ENCODE measurements at places on chromosomes 3 and 15.

DNA sequence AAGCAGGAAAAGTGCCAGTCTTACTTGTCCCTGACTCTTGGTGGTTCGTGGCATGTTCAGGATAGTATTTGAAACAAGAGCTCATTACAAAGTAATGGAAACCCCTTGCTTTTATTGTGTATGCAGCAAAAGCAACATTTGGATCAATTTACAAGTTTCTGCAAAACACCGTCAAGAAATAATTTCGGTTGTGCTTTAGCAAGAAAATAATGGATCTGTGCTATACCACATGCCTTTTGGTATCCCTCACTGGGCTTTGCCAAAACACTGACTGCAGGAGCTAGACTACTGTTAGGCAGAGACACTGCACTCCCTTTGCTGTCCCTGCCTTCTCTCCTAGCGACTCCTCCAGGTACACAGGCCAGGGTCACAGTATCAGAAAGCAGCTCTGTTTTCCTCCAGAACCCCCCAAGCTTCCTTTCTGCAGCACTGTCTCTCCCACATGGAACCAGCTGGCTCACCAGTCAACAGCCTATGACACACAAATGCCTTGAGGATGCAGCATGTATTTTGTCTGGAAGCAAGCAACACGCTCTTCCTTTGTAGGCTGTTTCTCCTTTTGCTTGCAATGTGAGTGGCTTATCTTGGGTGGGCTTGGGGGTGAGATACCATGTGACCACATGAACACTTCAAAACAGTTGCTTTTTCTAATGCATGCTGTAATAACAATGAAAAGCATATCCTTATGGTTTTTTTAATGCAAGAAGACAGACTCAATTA lies 111.4 kb downstream of the PGPEP1L start:
- no peak for DNase-seq

- DNase-seq, result no peak
These were observed 507.9 kb upstream of the TPRG1 start for GRCh38 chr3:188663839-188664238.

DNA sequence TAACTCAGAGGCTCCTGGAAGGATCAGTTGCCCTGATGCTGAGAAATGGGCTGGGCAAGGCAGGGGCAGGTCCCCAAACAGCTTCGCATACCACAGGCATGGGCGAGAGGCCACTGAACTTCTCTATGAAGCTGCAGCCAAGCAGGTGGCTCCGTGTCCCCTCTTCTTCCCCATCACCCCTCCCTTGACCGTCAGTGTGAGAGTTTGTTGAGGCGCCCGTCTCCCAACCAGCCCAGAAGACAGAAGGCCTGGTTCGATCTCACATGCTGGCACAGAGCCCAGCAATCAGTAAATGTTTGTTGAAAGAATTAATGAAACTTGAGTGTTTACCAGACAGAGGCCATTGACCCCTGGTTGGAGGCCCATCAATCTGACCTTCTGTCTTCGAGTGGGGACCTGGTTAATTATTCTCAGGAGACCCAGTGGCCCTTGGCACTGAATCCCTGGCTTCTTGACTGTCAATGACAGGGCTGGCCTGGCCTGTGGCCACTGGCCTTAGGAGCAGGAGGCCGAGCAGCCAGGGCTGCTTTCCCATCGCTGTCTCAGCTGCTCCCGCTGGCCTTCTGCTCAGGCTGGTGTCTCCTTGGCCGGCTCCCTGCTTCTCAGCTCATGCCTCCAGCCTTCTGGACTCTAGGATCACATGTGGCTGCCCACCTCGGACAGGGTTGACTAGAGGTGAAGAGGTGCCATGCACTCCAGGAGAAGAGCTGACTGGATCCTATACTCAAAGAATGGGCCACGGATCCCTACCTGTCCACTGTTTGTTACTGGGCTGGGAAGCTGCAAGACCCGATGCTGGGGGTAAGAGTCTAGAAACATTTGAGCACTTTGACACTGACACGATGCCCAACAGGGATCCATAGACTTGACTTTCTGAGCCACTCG lies 113.4 kb downstream of the ASB7 start:
- no peak for DNase-seq

DNA sequence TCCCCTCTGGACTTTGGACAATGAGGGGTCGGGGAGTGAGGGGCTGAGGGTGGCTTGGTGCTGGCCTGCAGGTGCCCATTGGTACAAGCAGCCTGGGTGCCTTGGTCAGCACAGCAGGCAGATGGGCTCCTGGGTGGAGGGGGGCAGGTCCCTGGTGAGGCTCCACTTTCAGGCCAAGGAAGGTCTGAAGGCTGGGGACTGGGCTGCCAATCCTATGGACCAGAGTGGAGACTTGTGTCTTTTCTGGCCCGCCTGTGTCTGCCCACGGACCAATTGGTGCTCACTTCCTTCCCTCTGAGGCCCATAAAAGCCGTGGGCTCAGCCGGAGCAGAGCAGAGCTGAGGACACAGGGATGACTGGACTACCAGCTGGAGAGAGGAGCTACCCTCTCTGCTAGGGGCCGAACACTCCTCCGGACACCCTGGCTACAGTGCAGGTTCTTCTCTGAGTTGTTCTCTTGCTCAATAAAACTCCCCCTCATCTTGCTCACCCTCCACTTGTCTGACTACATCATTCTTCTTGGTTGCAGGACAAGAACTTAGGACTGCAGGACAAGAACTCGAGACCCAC lies 31.9 kb upstream of the IREB2 start:
- DNase-seq, result no peak

DNA sequence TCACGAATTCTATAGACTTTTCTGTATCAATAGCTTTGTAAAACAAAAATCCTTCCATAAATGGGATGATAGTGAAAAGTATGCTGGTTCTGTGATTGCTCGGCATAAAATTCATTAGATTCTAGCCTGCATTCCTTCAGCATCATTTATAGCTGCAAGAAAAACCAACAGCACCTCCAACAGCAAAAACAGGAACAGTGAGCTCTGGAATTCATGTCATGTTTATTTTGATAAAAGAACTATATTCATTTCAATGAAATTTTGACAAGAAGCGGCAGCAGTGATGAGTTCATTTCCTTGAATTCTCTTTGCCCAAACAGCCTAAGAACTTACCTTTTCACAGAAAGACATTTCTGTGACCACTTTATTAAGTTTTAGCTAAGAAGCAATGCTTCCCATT lies 515.2 kb upstream of the CCDC54 start:
- DNase-seq, result no peak

GRCh38 chr15:86199467-86200145 lies 119.9 kb downstream of the AGBL1 start:
- no peak for DNase-seq

All from NCI-H146 (cell line).